ENCODE measurements at places on chromosomes 11 and 22.

DNA sequence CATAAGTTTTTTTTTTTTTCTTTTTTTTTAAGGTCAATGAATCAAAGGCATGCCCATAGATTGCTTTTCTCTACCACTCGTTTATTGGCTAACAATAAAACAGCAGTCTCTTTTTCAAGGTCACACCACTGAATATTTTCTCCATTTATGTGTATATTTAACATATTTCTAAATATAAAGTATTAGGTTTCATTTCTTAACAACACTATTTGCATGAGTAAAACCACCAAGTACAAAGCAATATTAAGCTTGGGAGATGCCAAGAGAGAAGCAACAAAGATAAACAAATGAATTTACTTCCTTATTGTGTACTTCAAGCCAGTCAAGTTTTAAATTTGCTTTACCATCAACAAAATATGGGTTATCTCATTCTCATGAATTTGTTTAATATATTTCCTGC is 708.9 kb upstream of the CCDC179 start:
- no peaks in the 10 kb centered on the region for H3K36me3 ChIP-seq
- no peaks in the 10 kb centered on the region for H3K27me3 ChIP-seq
- H3K4me3 ChIP-seq, result no peak overlapping the region
- H3K27ac ChIP-seq, result no peak overlapping the region

DNA sequence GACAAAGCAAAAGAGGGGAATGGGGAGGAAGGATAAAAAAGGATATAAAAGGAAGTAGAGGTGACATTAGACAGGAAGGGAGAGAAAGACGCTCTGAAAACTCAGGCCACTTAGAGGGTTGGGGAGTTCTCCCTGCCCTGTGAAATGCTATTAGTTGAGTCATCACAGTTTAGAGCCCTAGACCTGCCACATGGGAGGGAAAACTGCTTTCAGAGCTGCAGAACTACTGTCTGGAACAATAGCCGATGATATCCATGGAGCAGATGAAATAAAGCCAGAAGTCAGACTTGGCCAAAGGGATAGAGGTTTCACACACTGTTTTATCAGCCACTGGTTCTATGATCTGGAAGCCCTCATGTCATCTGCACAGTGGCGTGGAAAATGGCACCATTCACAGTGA is 157.9 kb downstream of the NCAM1 start:
- H3K4me1 ChIP-seq, result peaks cover 47% of the 10 kb centered on the region
- peaks cover 4% of the 10 kb centered on the region for H3K36me3 ChIP-seq
- H3K27ac ChIP-seq, result peak overlapping the region; percentile 90
- no peak for DNase-seq
- H3K27me3 ChIP-seq, result peaks cover 7% of the 10 kb centered on the region

GRCh38 chr11:12777208-12777874 is 103.1 kb downstream of the TEAD1 start:
- peaks cover 35% of the 10 kb centered on the region for H3K4me1 ChIP-seq
- H3K4me3 ChIP-seq, result no peak overlapping the region
- no peaks in the 10 kb centered on the region for H3K27me3 ChIP-seq
- H3K36me3 ChIP-seq, result peaks cover 38% of the 10 kb centered on the region
- H3K27ac ChIP-seq, result no peak overlapping the region

DNA sequence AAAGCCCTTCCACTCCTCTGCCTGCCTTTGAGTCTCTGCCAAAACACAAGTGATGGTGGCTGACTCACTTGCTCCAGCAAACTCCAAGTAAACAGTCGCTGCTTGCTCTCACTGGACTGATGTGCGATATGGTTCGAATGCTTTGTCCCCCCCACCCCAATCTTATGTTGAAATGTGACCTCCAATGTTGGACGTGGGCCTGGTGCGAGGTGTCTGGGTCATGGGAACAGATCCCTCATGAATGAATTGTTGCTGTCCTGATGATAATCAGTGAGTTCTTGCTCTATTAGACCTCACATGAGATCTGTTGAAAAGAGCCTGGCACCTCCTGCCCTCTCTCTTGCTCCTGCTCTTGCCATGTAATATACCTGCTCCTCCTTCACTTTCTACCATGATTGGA is 747.9 kb downstream of the OPCML start:
- peaks cover 10% of the 10 kb centered on the region for H3K4me1 ChIP-seq

GRCh38 chr11:92702037-92702804 is 267.2 kb upstream of the MTNR1B start:
- no peak for DNase-seq
- H3K27me3 ChIP-seq, result peaks cover 6% of the 10 kb centered on the region
- H3K4me3 ChIP-seq, result no peak overlapping the region
- H3K4me1 ChIP-seq, result peaks cover 17% of the 10 kb centered on the region
- H3K27ac ChIP-seq, result no peak overlapping the region

DNA sequence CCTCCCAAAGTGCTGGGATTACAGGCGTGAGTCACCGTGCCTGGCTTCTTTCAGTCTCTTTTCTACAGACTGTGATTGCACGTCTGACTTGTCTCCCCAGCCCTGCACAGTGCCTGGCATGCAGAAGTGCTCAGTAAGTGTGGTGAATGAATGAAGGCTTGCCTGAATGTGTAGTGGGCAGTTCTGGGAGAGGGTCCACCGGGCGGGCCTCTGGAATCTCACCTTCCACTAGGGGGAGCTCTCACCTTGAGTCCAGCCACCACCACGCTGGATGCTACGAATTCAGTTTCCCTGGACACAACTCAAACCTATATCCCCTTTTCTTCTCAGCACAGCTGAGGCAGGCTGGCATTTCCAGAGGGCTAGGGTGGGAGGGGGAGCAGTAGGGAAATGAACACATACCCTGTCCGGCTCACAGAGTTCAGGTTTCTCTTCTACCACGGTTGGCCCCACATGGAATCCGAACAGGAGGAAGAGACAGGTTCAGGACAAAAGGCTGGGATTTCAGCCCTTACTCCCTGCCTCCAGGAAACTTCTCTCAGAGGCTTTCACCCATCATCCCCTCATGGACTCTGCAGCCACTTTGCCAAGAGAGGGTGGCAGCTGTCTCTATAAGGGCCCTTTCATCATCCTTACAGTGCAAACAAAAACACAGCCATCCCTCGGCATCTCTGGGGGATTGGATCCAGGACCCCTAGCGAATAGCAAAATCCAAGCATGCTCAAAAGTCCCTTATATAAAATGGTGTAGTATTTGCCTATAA is 86.8 kb downstream of the NECTIN1 start:
- H3K27me3 ChIP-seq, result peaks cover 4% of the 10 kb centered on the region
- DNase-seq, result no peak
- peaks cover 77% of the 10 kb centered on the region for H3K4me1 ChIP-seq

DNA sequence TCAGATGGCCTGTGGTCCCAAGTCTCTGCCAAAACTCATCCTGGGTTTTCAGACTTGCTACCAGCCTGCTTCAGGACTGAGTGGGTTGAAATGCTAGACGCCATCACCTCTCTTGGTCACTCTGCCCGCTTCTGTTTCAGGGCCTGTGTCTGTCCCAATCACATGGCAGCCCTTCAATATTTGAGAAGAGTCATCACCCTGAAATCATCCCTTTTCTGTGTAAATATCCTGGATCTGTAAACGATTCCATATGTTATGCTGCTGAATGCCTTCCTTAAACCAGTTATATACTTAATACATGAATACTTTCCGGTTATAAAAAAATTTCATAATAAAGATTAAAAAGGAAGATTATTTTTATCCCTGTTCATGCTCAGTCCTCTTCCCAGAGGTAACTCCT is 39.8 kb upstream of the TLCD5 start:
- no peak overlapping the region for H3K27ac ChIP-seq
- no peak for DNase-seq
- peaks cover 31% of the 10 kb centered on the region for H3K4me1 ChIP-seq
- peaks cover 19% of the 10 kb centered on the region for H3K27me3 ChIP-seq
- no peaks in the 10 kb centered on the region for H3K36me3 ChIP-seq

DNA sequence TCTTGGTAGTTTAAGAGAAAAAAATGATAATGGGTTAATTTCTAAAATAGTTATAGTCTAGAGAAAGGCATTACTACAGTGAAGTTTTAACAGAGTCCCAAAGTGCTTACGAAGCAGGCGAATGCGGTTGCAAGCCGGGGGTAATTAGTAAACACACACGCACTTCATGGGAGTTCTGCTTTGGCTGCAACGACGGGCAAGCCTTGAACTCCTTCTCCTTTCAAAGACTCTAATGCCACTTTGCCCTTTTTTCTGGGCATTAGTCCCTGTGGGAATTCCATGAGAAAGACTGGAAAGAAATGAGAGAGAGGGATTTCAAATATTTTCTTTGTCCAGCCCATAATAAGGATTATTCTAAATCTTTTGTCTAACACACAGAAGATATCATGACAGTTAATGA is 66.1 kb downstream of the TENM4 start:
- no peak for DNase-seq
- H3K27me3 ChIP-seq, result peaks cover 13% of the 10 kb centered on the region
- peaks cover 22% of the 10 kb centered on the region for H3K4me1 ChIP-seq

- DNase-seq, result no peak
- no peaks in the 10 kb centered on the region for H3K4me1 ChIP-seq
- H3K36me3 ChIP-seq, result no peaks in the 10 kb centered on the region
- no peak overlapping the region for H3K4me3 ChIP-seq
- no peak overlapping the region for H3K27ac ChIP-seq
Measured at GRCh38 chr11:102488208-102488607, 35.6 kb upstream of the TMEM123 start.

DNA sequence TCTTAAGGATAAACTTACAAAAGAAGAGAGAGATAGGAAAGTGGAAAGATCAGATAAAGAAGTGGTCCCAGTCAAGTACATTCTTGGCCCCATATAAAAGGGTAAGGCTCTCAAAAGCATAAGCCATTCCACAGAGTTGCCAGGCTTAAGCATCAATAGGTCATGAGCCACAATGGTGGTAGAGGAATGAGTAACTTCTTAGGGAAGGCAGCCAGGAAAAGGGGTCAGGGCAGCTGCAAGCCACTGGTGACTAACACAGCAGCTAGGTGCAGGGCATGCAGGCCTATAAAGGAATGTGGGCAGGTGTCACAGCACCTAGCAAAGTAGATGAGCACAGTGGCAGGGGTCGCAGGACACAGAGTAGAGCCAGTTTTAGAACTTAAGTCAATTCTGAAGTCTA is 302.6 kb upstream of the FAT3 start:
- H3K4me1 ChIP-seq, result no peaks in the 10 kb centered on the region
- no peak for DNase-seq
- H3K36me3 ChIP-seq, result no peaks in the 10 kb centered on the region
- H3K4me3 ChIP-seq, result no peak overlapping the region
- H3K27ac ChIP-seq, result no peak overlapping the region
- peaks cover 4% of the 10 kb centered on the region for H3K27me3 ChIP-seq

DNA sequence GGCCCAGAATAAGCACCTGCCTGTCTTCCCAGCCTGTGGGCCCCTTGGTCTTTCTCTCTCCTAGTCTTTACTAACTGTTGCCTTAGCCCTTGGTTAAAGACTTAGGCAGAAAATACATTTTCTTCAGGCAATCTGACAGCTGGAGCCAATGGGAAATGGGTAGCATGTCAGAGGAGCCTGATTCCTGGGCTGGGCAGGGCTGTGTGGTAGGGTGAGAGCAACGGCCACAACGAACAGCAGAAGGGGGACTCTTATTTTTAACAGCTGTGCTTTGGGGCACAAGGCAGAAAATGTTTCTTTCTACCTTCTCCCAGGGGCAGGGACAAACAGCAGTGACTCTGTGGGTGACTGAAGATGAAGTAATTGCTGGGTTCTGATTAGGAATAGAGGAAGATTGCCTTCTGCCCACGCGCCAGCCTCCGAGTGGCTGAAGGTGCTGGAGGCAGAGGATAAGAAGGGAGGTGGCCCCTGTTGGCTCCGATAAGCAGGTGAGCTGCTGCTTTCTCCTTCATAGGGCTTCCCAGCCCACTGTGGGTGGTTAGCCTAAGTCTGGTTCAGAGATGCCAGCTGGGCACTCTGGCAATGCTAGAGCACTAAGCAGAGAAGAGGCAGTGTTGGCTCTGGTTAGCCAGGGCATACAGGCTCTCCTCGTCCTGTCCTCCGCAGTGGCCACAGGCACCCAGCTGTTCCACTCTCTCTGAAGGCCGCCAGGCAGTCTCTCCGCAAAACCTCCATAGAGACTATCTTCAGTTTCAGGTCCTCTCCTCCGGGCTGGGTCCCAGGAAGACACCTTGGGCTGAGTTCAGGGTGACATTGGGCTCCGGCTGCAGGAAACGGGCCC is 1.5 kb downstream of the YPEL4 start:
- DNase-seq, result no peak
- peaks cover 9% of the 10 kb centered on the region for H3K36me3 ChIP-seq
- peak overlapping the region; percentile 84 for H3K27ac ChIP-seq
- peak overlapping the region; percentile 79 for H3K4me3 ChIP-seq
- H3K27me3 ChIP-seq, result peaks cover 5% of the 10 kb centered on the region

- peaks cover 50% of the 10 kb centered on the region for H3K4me1 ChIP-seq
- no peaks in the 10 kb centered on the region for H3K36me3 ChIP-seq
- H3K27me3 ChIP-seq, result peaks cover 8% of the 10 kb centered on the region
- H3K27ac ChIP-seq, result no peak overlapping the region
- no peak for DNase-seq
Measured at GRCh38 chr22:48800036-48800885, 1027.4 kb downstream of the BRD1 start.

GRCh38 chr11:43122546-43122945 is 189.2 kb upstream of the API5 start:
- H3K27me3 ChIP-seq, result peaks cover 3% of the 10 kb centered on the region
- no peak for DNase-seq
- no peak overlapping the region for H3K27ac ChIP-seq
- H3K4me1 ChIP-seq, result peaks cover 12% of the 10 kb centered on the region
- H3K36me3 ChIP-seq, result no peaks in the 10 kb centered on the region

GRCh38 chr11:84714316-84714780 is 912.8 kb downstream of the DLG2 start:
- no peaks in the 10 kb centered on the region for H3K36me3 ChIP-seq
- DNase-seq, result peak; percentile 83
- no peak overlapping the region for H3K4me3 ChIP-seq
- no peak overlapping the region for H3K27ac ChIP-seq
- H3K4me1 ChIP-seq, result no peaks in the 10 kb centered on the region

DNA sequence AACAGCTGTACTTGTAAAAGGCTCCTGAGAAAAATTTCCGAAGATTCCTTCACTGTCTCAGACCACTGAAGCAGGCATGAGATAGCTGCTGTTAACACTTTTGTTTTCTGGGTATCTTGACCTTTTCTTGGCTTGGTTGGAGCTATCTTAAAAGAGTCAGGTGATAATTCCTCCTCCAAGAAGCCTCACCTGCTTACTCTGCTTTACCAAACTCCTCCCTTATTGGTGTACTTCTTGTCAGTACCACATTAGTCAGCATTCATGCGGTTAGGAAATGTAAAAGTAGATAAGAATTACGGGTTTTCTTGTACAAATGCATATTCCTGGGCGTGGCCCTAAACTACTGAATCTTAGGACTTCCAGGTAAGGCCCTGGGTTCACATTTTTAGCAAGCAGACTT is 489.8 kb upstream of the LARGE1 start:
- H3K4me3 ChIP-seq, result no peak overlapping the region
- no peak for DNase-seq
- no peaks in the 10 kb centered on the region for H3K36me3 ChIP-seq
- H3K27ac ChIP-seq, result no peak overlapping the region

GRCh38 chr22:28841111-28841510 is 40.7 kb upstream of the XBP1 start:
- peaks cover 4% of the 10 kb centered on the region for H3K27me3 ChIP-seq
- no peak overlapping the region for H3K4me3 ChIP-seq
- DNase-seq, result no peak
- H3K4me1 ChIP-seq, result peaks cover 6% of the 10 kb centered on the region

All from nephron progenitor cell (in vitro differentiated cells).